Left renal cortex interstitium (tissue), 4 donors: ENCODE measurements at places on chromosomes 12 and 14. TPM values are rescaled to one million over a fixed set of nuclear protein-coding genes. Genes with fewer than 3 reads are reported as not detected.

Gene SYT1
- 17.5 TPM for polyA plus RNA-seq

Gene FAM181A
- polyA plus RNA-seq: not detected

GRCh38 chr14:49594347-49595091, 4.2 kb upstream of the LRR1 start:
- no peak for DNase-seq

- DNase-seq: no peak
Observed at GRCh38 chr12:4579305-4580102, 17.5 kb downstream of the DYRK4 start.

Gene SRP54
- polyA plus RNA-seq: 90.5 TPM

Gene KRT80
- polyA plus RNA-seq: 0.97 TPM

DNA sequence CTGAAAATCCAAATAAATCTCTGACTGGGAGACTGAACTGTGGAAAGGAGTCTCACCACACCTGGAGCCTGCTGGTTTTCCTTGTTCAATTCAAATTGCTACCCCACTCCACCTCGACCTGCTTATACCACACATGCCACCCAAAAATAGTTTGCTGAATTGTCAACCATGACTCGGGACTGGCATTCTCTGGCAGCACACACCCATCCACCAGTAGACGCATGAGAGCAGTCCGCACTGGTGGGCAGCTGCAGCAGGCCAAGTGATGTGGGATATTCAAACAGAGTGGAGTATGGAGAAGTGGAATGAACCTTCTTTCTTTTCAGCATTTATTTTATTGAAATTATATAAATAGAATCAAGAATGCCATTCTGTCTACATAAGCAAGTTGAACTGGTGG, 38.7 kb upstream of the SYCP3 start:
- no peak for DNase-seq

Gene RNASE1
- 199 TPM for polyA plus RNA-seq

DNA sequence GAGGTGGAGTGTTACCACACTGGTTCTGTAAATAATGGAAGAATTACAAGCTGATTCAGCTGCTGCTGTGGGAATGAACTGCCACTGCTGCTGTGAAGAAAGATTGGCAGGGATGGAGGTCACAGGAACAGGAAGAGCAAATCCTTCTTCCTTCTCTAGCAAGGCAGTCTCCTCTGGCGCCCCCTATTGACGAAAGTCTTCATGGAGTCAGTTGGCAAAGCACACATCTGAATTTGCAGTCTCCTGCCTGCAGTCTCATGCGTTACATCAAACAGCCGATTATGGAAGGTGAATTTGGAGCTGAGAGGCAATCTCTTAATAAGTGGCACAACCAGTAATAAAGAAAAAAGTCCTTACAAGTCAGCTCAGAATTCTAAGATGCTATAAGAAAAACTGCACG, 106.0 kb upstream of the TMTC1 start:
- no peak for DNase-seq

Gene MGST1
- 26.7 TPM for polyA plus RNA-seq

Gene TRPV4
- polyA plus RNA-seq: 13.2 TPM
